Pulmonary artery endothelial cell (primary cell): ENCODE measurements at places on chromosomes 6 and 20.

DNA sequence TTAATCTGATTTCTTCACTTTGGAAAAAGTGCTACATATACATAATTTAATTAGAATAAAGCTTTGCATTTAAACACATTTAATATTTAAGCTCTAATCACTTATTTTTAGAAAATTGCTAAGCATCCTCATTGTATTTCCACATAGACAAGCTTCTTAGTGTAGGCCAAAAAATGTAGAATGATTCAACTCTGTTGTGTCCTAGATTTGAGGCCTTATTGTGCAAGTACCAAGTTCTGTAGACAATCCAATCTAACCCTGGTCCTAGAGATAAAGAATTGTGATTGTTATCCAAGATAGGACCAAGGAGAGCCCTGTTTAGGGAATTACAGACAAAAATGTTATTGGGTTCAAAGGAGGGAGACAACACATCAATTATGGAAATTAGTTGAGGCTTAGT, 27.6 kb downstream of the MRAP2 start:
- DNase-seq, result no peak

DNA sequence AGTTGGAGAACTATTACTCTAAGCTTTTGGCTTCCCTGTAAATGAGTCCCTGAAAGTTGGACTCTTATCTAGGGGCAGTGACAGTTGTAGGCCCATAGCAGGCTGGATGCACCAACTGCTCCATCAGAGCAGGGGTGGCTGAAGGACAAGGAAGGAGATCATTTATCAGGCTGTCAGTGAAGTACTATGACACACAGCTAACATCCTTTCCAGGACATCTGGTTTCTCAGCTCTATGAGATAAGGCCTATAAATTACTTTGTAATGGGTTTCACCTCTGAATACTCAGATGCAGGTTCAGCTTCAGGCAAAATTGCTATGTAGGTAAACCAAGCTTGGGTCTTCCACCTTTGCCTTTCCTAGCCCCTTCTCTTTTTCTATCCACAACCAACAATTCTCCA, 468.5 kb downstream of the KIF16B start:
- no peak for DNase-seq

DNA sequence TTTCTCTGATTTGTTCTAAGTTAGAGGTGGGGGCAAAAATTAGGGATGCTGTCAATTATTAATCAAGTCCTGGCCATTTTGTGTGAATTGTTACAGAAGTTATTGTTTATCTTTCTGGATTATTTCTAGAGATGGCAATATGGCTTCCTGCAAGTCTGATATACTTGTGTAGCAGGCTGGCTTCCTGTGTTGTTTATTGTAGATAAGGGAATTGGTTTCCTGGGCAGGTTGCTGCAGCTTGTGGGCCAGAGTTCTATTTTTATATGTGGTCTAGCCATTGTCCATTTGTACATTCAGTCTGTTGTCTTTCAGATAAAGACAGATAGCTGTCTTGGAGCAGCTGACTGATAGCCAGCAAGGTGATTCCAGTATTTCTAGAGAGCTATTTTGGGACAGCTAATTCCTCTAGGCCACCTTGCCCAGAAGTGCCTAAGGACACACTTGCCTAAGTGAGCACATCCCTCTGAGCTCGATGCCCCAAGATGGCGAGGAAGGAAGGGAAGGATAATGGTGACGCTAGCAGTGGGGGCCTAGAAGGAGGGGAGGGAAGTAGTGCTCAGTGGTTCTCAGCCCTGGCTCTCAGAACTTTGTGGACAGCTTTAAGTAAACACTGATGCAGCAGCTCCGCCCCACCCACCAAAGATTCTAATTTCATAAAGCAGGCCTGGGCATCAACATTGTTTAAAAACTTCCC, 25.5 kb downstream of the DDO start:
- peak; percentile 72 for DNase-seq

- DNase-seq, result no peak
Observed at GRCh38 chr6:106609699-106610098, 19.6 kb downstream of the RTN4IP1 start.

DNA sequence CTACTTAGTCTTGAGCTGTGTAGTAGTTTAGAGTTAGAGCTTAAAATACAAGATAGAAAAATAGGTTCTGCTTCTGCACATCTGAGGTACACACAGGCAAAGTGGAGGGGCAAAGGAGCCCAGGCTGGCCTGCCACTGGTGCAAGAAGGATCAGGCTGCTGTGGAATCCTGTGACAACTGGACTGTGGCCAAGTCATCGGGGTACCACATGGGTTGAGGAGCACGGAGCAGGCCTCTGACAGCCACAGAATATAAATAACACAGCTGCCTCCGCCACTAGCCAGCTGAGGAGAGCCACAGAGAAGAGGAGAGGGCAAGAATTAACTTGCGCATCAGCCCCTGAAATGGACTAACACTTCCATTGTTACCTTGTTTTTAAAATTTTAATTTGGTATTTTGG, 206.0 kb upstream of the MARCKS start:
- DNase-seq, result no peak
